Endothelial cell of umbilical vein (primary cell): ENCODE measurements at places on chromosomes 11 and 22. TPM values are rescaled to one million over a fixed set of nuclear protein-coding genes. Genes with fewer than 3 reads are reported as not detected.

GRCh38 chr22:48980409-48980808, 847.3 kb downstream of the BRD1 start:
- H3K27me3 ChIP-seq, result no peaks in the 10 kb centered on the region
- H3K27ac ChIP-seq, result no peak overlapping the region
- DNase-seq, result no peak
- H3K4me3 ChIP-seq, result no peak overlapping the region

- H3K4me1 ChIP-seq, result no peaks in the 10 kb centered on the region
- H3K27ac ChIP-seq, result no peak overlapping the region
- H3K4me3 ChIP-seq, result no peak overlapping the region
- no peaks in the 10 kb centered on the region for H3K36me3 ChIP-seq
Measured at GRCh38 chr11:6240781-6241180, 1.9 kb downstream of the CNGA4 start.

DNA sequence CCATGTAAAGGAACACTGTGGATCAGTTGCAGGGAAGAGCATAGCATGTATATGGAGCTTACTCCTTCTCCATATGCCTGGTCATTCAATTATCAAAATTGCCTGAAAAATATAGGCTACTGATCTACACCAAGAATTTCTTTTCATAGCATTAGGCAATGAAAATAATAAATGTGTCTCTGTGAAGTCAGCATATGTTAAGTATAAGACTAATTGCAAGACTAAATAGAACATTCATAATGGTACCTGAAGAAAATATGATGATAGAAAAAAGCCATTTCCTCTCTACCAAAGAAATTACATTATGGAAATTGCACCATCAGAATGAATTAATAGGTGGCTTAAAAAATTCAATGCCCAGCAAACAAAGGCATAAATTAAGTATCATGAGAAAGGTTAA, 584.7 kb downstream of the NELL1 start:
- H3K36me3 ChIP-seq, result no peaks in the 10 kb centered on the region
- no peak overlapping the region for H3K4me3 ChIP-seq
- H3K27me3 ChIP-seq, result no peaks in the 10 kb centered on the region

AIFM3 gene
- 0.11 and 0.15 TPM in 2 replicates for polyA plus RNA-seq

OR56A1 gene
- polyA plus RNA-seq, result not detected in 2 replicates

PYGM gene
- polyA plus RNA-seq, result 0.10 and 0.11 TPM in 2 replicates
